ENCODE measurements at places on chromosomes 6 and 20. TPM values are rescaled to one million over a fixed set of nuclear protein-coding genes. Genes with fewer than 3 reads are reported as not detected.

The ERMARD gene
- total RNA-seq = 39.7 TPM

The CPNE1 gene
- total RNA-seq = 110 TPM

The CLPSL1 gene
- total RNA-seq = not detected

The CRYBG1 gene
- total RNA-seq = 5.1 TPM

The RIMS4 gene
- 0.34 TPM for total RNA-seq

The CYP21A2 gene
- total RNA-seq = 1,849 TPM

The CYB5R4 gene
- total RNA-seq = 11.9 TPM

The AGER gene
- total RNA-seq = 2.7 TPM

The PI16 gene
- total RNA-seq = 0.25 TPM

The CPNE5 gene
- total RNA-seq = 0.61 TPM

The TBC1D20 gene
- total RNA-seq = 44.9 TPM

DNA sequence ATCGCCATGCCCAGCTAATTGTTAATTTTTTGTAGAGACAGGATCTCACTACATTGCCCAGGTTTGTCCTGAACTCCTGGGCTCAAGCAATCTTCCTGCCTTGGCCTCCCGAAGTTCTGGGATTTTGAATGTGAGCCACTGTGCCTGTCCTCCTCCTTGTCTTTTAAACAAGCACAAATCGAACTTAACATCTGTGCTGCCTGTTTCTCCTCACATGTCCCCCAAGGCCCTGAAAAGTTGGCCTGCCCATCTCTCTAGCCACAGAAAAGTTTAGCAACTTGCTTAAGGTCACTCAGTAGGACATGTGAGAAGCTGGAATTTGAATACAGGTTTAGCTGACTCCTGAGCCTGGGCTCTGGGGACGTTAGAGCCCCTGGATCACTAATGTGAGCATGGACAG is 115.7 kb upstream of the KCNG1 start:
- H3K36me3 ChIP-seq = no peaks in the 10 kb centered on the region
- H3K27ac ChIP-seq = no peak overlapping the region
- H3K27me3 ChIP-seq = peaks cover 3% of the 10 kb centered on the region
- DNase-seq = no peak

- H3K27ac ChIP-seq = no peak overlapping the region
- no peak overlapping the region for H3K4me3 ChIP-seq
- no peaks in the 10 kb centered on the region for H3K4me1 ChIP-seq
- no peaks in the 10 kb centered on the region for H3K36me3 ChIP-seq
Observed at GRCh38 chr20:53255102-53255710, 283.0 kb downstream of the TSHZ2 start.

GRCh38 chr6:88574651-88575050 is 388.8 kb downstream of the RNGTT start:
- H3K27me3 ChIP-seq = no peaks in the 10 kb centered on the region
- no peaks in the 10 kb centered on the region for H3K36me3 ChIP-seq
- H3K27ac ChIP-seq = no peak overlapping the region
- H3K4me1 ChIP-seq = no peaks in the 10 kb centered on the region
- no peak for DNase-seq
- H3K4me3 ChIP-seq = no peak overlapping the region

DNA sequence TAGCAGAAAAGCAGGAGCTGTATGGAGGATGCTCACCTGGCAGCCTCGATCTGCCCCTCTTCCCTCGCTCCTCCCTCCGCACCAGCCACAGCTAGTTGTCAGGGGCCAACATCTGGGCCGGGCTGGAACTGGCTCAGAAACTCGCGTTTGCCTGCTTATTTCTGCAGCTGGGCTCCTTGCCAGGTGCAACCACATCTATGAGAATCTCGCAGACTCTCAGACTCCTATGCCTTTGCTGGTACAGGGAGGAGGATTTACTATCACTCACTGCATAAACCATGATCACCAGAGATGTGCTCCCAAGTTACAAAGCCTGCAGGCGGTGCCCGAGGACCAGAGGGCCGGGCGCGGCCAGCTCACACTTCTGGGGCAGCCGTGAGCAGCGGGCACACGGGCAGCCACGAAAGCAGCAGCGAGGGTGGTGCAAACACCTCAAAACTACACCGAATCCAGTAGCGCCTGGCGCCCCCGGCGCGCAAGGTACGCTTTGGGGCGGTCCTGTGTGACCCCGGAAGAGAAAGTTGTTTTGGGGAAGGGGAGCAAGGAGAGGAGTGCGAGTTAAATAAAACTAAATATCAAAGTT is 577 bp upstream of the LRRC1 start:
- DNase-seq = peak; percentile 62
- peaks cover 10% of the 10 kb centered on the region for H3K4me1 ChIP-seq
- peak overlapping the region; percentile 93 for H3K4me3 ChIP-seq

DNA sequence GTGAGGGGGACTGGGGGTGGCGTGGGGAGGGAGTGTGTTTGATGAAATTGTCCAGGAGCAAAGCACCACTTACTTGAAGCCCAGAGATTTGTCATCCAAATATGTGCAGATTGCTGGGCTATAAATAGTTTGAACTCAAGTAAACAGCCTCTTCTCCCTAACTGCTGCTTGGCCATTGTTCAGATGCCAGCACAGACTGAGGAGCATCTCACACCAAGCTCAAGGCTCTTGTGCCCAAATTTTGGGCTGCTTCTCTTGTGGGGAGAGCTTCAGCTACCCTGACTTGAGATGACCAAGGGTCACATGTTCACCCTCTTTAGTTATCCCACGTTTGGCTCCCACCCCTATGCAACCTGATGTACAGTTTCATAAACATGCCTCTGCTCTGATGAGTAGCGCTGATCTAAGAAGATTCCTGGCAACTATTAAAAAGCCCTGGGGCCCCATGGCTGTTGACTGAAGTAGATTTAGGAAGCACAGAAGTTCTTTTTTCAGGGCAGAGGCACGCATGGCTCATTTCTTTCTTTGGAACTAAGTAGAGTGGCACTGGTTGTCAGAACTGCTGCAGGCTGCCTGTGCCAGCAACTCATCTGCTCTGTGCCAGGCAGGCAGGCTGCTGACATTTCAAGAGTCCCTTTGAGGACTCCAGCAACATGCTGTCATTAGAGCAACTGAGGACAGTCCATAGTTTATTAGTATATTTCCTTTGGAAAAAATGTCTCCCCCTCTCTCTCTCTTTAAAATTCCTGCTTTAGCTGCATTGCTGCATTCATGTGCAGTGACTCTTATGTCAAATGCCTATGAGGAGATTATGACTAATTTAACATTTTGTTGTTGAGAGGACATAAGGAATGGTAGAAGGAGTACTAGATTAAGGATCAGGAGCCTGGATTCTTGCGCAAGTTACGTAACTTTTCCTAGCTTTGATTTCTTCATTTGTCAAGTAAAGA is 9.6 kb upstream of the PKIG start:
- H3K27ac ChIP-seq = peak overlapping the region; percentile 87
- H3K4me3 ChIP-seq = no peak overlapping the region
- DNase-seq = peak; percentile 82
- H3K27me3 ChIP-seq = no peaks in the 10 kb centered on the region

DNA sequence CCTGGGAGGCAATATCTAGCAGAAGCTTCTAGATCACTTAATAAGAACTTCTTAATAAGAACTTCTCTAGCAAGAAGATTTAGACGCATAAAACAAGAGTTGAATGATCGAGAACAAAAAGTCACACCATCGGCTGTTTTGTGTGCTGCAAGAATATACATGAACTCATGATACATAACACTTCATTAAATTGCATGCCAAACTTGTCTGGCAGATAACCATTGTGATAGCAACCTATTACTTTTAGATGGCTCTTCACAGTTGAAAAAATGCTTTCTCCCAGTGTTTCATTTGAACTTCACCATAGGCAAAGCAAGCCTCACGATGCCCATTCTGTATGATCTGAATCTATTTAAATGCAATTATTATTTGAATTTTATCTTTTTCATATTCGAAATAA is 249.9 kb downstream of the CBLN4 start:
- no peak overlapping the region for H3K4me3 ChIP-seq
- H3K36me3 ChIP-seq = no peaks in the 10 kb centered on the region
- H3K27me3 ChIP-seq = no peaks in the 10 kb centered on the region
- H3K4me1 ChIP-seq = no peaks in the 10 kb centered on the region
- no peak for DNase-seq

- H3K27me3 ChIP-seq = no peaks in the 10 kb centered on the region
- no peak overlapping the region for H3K27ac ChIP-seq
- no peak overlapping the region for H3K4me3 ChIP-seq
Observed at GRCh38 chr6:45212976-45213375, 115.2 kb upstream of the RUNX2 start.

DNA sequence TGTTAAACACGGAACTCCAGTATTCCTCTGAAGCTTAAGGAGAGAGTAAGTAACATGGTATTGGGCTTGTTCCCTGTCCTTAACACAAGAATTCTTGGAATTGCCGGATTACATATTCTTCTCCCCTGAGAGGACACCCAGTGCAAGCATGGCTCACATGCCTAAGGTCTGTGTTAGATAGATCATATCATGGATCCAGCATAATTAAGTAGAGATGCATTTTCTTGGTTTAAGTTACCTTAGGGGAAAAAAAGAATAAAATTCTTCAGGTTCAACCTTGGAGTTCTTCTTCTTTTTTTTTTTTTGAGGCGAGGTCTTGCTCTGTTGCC is 53.9 kb downstream of the AKAP12 start:
- H3K4me3 ChIP-seq = no peak overlapping the region
- no peaks in the 10 kb centered on the region for H3K4me1 ChIP-seq
- H3K27me3 ChIP-seq = no peaks in the 10 kb centered on the region
- no peaks in the 10 kb centered on the region for H3K36me3 ChIP-seq
- no peak for DNase-seq

DNA sequence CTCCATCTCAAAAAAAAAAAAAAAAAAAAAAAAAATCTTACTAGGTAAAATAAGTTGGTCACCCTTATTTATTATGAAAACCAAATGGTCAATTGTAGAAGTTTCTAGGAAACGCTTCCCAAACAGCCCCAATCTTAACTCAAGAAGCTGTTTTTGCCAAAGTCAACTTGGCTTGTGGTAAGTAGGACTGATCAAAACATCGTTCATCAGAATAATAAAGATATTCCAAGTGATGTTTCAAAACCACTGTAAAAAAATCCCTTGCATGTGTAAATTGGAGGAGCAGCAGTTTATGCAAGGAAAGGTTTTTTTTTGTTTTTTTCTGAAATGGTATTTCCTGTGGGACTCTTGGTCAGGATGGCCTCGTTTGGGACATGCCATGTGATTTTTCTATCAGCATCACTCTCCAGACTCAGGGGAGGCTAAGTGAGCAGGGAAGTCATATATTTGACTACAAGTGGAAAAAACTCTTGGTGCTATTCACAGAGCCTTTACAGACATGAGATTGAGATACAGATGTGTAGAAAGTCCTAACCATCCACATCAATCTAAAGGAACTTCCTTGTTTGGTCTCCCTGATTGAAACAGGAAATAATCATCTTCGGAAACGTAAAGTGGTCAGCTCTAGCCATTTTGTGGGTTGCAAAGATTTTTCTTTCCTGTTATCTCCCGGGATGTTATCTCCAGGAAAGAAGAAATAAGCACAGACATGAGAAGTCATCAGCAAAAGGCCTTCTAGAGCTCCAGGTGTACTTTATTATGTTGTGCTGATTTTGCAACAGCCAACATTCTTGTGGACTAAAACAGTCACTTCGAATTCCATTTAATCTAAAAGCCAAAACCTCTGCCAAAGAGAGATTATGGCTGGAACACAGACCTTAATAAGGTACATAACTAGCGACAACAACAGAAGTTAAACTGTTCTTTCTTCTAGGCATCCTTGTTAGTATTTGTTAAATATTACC is 177.8 kb downstream of the EDN1 start:
- no peaks in the 10 kb centered on the region for H3K27me3 ChIP-seq
- no peak overlapping the region for H3K27ac ChIP-seq
- no peaks in the 10 kb centered on the region for H3K36me3 ChIP-seq
- DNase-seq = no peak
- H3K4me3 ChIP-seq = no peak overlapping the region

DNA sequence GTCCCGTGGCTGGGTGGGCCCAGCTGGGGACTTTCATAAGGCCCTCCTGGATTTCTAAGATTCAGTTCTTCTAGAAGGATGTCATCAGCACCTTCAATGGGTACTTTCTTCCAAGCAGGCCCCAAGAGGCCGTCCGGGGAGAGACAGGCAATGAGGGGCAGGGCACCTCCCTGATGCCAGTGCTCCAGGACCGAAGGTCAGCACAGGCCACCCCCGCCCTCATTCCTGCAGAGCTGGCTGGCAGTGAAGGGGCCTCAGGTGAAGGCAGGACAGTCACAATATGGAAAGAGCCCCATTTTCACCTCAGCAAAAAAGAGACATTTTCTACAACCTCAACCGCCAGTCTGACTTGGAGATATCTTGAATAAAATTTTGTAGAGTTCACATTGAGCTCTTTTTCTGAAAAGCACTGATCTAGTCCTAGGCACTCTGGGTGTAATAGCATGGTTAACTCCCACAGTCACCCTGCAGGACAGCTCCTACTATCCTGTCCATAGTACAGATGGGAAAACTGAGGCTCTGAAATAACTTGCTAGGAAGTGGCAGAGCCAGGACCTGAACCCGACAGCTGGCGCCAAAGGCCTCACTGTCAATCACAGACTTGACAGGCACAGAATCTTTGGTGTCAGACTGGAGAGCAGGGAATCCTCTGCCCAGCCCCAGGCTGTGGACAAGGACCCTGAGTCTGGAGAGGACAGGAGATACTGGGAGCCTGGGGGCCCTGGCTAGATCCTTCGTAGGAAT is 50.3 kb downstream of the RRBP1 start:
- DNase-seq = no peak
- no peak overlapping the region for H3K4me3 ChIP-seq
- H3K4me1 ChIP-seq = peaks cover 18% of the 10 kb centered on the region
- H3K36me3 ChIP-seq = no peaks in the 10 kb centered on the region
- H3K27ac ChIP-seq = no peak overlapping the region
- H3K27me3 ChIP-seq = no peaks in the 10 kb centered on the region

GRCh38 chr20:30602424-30602823 is 655.0 kb upstream of the DEFB115 start:
- H3K27me3 ChIP-seq = no peaks in the 10 kb centered on the region
- H3K4me3 ChIP-seq = no peak overlapping the region
- no peak overlapping the region for H3K27ac ChIP-seq
- DNase-seq = no peak

DNA sequence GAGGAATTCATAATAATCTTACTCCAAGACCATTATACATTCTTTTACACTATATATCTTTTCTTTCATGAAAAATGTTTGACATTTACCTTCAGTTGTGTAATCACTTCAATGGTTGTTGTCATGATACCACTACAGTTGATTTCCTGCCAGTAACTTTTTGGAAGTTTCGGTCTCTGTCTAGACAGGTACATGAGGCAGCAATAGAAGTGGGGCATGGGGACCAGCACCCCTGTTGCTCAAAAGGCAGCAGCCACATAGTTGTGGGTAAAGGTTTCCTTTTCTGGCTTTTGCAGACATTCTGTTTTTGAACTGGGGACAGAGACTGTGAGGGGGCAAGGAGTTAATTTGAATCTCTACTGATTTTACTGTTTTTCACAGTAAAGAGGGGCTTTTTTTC is 14.1 kb downstream of the SAMD5 start:
- H3K4me3 ChIP-seq = no peak overlapping the region
- no peaks in the 10 kb centered on the region for H3K36me3 ChIP-seq
- H3K27ac ChIP-seq = no peak overlapping the region
- no peaks in the 10 kb centered on the region for H3K4me1 ChIP-seq

- H3K4me1 ChIP-seq = peaks cover 40% of the 10 kb centered on the region
- DNase-seq = no peak
- no peaks in the 10 kb centered on the region for H3K27me3 ChIP-seq
- H3K36me3 ChIP-seq = no peaks in the 10 kb centered on the region
Observed at GRCh38 chr20:57391439-57392301, 474 bp downstream of the RBM38 start.
